Amniotic stem cell (primary cell): ENCODE measurements at places on chromosomes 7 and 10.

DNA sequence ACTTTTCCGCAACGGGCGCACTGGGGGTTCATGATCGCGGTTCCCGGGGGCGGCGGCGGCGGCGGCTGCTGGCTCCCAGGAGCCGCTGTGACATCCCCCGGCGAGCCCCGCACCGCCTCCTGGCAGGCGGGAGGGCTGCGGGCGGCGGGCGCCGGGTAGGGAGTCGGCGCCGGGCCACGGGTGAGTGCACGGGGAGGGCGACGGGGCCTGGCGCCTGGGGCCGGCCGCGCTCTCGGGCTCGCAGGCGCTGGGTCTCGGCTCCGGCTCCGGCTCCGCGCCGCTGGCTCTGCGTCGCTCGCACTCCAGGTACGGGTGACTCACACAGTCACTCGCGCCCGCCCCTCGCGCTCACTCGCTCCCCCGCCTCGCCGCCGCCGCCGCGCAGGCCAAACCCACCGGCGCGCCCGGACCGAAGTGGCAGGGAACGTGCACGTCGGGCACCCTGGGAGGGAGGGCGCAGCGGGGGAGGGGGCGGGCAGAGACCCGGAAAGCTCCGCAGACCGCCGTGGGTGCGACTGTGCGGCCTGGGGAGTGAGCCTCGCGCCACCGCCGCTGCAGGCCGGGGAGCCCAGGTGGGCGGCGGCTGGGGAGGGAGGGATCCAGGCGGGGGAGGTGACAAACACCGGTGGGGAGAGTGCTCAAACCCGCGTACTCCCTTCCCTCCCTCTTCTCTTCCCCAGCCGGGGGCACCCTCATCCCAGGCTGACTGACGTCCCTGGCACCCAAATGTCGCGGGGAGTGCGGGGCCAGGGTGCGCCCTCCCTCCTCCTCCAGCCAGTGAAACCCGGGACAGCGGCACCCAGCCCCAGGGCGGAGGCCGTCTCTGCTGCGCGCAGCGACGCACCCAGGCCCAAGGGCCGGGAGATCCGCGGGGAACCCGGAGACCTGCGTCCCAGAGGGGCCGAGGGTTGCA is 276.9 kb upstream of the NEBL start:
- DNase-seq: no peak

DNA sequence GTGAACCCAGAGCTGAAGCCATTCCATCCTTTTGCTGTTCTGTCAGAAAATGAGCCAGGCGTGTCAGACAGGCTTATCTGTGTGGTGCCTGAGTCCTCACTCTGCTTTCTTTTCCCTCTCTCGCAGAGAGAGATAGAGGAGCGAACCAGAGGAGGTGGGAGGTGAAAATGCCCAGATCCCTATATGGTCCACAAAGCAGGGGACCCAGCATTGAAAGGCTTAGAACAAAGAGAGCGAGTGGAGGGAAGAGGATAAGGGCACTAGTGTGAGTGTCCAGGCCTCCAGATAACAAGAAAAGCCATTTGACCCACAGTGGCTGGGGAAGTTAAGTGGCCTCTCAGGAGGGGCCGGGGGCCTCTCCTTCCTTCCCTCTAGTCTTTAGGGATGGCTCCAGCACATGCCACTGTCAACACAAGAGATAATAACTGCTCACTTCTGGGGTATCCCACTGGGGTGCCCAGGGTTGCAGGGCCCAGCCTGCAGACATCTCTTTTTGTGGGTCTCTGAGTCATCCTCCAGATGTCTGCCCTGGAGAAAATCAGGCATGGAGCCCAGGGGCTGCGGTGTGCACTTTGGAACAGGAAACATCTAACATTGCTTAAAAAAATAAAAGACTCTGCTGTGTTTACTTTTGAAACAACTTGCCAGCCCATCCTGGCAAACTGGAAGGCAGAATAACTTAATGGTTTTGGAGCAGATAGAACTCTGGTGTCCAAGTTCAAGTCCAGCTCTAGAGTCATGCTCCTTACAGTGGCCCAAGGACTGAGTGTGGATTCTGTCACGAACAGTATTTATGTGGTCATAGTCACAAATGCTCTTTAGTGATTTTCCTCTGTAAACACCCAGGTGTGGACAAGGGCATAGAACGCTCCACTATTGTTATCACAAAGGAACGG is 189.5 kb downstream of the CXCL12 start:
- peak; percentile 65 for DNase-seq

DNA sequence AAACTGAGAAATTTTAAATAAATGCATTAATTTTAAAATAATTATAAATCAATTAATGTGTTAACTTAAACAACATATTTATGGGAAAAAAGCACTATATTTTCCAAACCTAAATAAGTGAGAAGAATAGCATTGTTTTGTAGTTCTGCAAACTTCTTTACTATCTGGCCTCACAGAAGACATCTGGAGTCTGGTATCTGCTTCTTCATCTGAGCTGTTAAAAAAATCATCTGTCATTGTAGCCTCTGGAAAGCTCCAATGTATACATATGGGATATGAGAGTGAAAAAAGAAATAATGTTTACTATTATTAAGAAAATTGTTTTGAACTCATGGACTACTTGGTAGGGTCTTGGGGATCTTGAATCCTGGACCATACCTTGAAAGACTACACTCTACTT is 32.2 kb downstream of the CTTNBP2 start:
- DNase-seq: no peak

- DNase-seq: no peak
These were observed 29.5 kb downstream of the ZCCHC24 start for GRCh38 chr10:79415736-79416577.

DNA sequence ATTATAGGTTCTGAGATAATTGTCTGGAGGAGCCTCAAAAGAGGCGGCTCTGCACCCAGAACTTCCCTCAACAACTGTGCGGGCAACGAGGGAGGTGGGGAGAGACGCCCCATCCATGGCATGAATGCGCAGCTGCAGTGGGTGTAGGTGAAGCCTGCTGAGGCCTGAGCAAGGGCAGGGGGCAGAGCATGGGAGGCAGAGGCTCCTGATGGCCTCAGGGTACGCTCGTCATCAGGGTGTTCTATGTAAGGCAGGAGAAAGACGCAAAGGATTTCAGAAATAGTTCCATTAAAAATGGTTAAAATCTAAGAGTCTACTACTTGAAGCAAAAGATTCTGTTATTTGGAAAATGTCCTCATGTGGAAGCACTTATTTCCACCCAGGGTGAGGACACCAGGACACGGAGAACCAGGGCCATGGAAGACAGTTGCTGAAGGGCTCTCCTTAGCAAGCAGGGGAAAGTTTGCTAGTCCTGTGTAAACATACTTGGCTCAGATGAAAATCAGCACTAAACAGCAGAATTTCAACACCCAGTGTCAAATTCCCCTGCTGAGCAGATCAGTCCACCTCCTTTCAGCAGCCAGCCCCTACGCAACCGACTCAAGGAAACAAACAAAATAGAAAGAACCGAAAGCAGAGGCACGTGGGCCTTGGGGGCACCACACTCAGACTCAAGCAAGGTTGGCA is 18.9 kb downstream of the INSIG1 start:
- no peak for DNase-seq

GRCh38 chr10:80454513-80455460 is 677 bp downstream of the TSPAN14 start:
- DNase-seq: no peak

GRCh38 chr7:105643851-105644250 is 62.6 kb upstream of the EFCAB10 start:
- DNase-seq: no peak

DNA sequence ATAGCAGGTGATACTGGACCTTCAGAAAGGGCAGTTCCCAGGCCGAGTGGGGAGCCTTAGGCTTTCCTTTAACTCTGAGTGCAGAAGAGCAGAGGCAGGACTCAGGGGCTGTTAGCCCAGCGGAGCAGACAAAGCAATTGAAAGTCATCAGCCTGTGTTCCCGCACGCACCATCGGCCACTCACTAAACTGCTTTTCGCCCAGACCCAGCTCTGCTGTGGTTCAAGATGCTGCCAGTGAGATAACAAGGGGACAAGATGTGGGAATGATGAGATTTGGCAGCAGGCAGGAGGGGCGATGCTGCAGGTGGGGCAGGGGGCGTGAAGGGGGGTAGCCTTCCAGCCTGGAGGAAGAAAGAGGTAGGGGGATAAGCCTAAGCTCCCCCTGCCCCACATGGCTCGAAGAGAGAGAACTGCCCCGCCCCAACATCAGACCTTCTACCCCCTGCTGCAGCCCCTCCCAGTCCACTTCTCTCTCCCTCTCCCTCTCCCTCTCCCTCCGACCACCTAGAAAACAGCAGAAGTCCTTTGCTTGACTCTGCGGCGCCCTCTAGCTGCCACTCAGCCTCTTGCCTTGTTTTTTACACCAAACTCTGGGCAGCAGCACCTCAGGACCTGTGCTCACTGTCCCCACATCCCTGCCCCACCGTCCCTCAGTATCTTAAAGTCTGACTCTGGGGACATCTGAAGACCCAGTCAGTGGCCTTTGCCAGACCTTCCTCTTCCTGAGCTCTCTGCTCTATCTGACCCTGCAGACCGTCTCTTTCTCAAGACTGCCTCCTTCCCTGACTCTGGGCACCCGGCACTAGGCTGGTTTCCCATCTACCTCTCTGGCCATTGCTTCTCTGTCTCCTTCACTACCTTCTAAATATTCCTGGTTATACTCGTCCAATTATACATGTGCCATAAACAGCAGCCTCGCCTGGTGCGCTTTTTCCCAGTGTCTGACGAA is 110.5 kb downstream of the C10orf105 start:
- DNase-seq: peak; percentile 14

DNA sequence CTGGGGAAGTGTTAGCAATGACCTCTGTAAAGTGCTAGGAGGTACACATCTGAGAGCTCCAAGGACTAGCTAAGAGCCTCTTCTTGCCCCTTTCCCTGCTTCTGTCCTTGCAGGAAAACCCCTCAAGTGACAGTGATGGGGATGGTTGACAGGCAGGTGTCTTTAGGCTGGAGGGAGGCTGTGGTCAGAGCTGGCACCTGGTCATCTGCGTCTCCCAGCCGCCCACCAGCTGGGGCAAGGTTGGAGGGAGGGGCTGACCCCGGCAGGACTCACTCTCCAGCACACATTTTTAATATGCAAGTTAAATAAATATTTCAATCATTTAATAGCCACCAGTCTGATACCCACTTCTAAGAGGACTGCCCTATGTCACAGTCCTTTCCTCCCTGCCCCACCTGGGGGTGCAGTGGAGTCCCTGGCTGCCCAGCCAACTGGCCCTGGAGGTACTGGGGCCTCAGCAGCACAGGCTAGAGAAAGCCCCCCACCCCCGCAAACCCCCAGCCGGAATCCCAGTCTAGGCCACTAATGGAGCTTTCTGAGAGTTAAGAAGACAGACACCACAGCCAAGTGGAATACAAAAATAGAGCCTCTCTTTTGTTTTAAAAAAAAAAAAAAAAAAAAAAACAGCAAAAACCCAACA is 6.3 kb downstream of the FGF8 start:
- no peak for DNase-seq

DNA sequence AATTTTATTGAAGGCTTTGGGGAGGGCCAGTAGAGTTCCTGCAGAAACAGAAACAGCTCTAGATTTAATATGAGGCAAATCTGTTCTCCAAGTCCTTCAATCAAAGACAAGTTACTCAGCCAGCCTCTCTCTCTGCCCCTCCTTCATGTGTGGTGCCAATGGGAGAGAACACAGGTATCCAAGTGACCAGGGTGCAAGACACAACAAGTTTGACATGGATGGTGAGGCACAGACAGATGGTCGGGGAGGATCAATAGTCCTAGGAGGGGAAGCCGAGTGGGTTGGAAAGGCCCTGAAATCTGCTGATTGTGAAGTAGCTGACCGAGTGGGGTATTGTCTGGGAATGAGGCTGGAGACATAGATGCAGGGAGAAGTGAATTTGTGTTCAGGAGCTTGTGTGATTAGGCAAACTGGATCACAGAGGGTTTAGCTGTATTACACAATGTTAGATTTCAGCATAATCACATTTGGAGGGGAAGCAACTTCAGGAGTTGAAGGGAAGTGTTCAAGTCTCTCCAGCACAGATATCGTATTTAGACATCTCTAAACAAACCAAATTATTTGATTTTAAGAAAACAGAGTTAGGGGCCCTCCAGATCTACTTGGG is 1.5 kb downstream of the GIMAP1 start:
- DNase-seq: no peak

DNA sequence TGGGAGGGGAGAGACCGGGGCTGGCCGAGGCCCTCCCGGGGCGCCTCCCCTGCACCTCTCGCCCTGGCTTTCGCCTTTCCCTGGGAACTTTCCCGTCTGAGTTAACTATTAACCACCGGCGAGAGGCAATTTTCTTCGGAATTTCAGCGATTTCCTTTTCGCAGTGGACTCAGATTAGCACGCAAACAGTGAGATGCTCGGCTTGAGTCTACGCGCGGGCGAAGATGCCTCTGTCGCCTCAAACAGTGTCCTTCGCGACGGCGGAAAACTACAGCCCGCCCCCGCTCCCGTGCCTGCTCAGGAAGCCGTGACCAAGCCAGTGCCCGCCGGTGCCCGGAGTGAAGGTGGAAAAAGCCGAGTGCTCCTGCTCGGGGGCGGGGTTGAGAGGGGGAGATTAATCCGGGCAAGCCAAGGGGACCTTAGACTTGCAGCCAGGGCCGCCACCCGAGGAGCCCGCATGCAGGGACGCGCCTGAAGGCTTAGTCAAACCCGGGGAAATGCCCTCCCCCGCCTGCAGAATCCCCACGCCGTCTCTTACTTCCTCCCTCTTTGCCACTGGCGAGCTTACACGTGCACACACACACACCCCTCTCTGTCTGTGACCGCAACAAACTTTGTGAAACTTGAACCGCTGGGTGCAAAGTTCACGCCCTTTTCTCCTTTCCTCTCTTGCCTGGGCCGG is 14.5 kb upstream of the PAX2 start:
- no peak for DNase-seq

- DNase-seq: no peak
These were observed 166.5 kb downstream of the LRMDA start for GRCh38 chr10:75597773-75598440.

GRCh38 chr7:4302203-4302905 is 379.7 kb upstream of the FOXK1 start:
- DNase-seq: no peak

GRCh38 chr7:117251687-117252086 is 71.2 kb downstream of the WNT2 start:
- DNase-seq: no peak

DNA sequence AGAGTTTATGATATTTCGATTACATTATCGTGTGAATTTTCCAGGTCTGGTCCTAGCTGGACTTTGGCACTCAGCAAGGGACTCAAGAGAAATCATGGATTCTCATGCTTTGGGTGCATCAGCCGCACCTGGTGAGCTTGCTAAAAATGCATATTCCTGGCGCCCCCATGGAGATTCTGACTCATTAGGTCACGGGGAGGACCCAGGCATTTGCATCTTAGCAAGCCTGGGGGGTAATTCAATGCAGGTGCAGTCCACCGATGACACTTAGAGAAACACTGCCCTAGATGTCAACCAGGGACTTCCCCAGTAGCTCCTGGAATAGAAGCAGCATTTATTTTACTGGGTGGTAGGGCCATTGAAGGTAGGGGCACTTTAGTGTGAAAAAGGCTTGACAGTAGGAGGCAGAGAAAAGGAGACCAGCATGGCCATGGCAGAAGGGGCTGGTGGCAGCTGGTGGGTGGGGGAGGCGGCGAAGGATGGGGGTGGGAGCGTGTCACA is 29.9 kb upstream of the PDCD4 start:
- DNase-seq: no peak

GRCh38 chr7:18666107-18666728 is 170.7 kb downstream of the HDAC9 start:
- peak; percentile 55 for DNase-seq
